NCI-H2107 (cell line): ENCODE measurements at places on chromosomes 1 and 21.

DNA sequence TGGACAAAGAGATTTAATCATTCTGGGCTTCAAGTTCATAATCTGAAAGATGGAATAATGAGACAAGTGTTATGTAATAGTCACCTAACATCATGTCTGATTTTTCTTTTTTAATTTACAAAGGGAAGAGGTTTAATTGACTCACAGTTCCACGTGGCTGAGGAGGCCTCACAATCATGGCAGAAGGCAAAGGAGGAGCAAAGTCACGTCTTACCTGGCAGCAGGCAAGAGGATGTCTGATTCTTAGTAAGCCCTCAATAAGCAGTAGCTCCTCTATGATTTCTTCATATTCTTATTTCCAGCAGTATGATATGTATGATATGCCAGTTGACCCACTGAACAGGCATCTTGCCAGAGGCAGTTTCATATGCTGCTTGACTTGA lies 152.7 kb downstream of the S1PR1 start:
- DNase-seq: no peak

GRCh38 chr1:202011994-202012393 lies 1.6 kb downstream of the ELF3 start:
- DNase-seq: no peak

DNA sequence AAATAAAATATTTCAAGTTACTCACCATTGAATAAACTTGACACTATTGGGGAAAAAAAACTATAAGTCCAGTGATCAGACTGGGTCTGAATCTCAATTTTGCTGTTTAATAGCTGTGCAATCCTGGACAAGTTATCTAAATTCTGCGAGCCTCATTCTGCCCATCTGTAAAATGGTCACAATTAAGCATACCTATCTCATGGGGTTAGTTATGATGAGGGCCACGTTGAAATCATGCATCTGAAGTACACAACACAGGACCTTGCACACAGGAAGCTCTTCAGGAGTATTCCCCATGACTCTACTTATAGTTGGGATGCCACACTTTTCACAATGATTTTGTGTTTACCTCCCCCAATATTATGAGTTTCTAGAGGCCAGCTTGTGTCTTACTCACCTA lies 3.8 kb upstream of the HTR1D start:
- DNase-seq: no peak

- no peak for DNase-seq
Observed at GRCh38 chr1:54499360-54500106, 48.5 kb upstream of the ACOT11 start.

DNA sequence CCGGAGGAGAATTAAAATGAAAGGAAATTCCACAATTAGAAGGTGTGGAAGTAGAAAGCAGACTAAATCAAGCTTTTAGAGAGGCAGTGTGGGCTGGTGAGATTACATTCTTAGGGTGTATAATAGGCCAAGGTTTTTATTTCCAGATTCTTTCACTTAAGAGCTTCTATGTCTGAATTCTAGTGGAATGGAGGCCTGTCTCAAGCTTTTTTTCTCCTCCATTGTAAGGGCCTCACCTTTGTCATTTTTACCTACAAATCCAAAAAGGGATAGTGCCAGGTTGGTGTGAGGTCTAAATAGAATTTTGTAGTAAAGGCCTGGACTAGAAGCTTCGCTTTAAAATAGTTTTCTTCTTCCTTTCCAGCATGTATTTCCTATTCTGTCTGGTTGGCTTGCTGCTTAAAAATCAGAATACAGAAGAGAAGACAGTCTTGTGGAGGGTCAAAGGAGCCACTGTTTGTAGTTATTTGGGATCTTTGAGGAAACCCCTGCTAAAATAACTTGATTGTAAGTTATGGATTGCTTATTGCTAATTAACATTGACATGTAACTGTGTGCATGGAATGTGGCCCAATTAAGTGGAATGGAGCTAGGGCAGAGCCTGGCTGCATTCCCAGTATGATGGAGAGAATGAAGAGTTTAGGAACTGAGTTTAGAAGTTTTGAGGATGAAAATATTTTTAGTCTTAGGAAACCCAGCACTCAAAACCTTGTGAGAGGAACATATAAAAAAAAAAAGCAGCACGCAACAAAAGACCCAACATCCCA lies 162.5 kb upstream of the B3GALT2 start:
- no peak for DNase-seq

- no peak for DNase-seq
Observed at GRCh38 chr21:15211491-15212133, 146.8 kb upstream of the NRIP1 start.

DNA sequence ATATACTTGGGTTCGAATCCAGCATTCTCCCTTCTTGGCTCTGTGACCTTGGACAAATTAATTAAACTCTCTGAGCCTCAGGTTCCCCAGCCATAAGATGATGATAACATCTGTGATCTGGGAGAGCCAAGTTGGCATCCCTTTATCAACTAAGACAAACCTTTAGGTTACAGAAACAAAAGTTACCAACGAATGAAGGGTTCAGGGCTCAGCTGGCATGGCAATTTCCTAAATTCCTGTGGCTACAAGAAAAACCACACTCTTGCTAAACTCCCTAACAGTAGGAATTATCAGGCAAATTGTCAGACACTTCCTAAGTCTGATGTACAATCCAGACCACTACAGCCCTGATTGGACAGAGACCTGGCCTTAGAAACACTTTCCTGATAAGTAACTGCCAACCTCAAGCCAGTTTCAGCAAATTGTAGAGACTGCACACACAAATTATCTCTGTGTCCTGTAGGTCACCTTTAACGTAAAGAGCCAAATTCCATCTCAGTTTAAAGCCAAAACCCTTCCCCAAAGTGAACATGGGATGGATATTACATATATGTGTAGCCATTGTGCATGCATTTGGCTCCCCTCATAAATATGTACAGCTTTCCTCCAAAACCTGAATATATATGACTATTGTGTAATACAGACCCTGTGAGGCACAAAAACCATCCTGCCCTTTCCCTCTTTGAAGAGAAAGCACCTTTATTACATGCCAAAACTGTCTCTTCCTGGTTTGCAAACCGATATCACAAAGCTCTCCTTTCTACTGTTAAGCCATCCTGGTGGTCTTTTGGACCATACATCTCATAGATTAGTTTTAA lies 39.5 kb upstream of the EDARADD start:
- DNase-seq: no peak
